ENCODE measurements at places on chromosomes 2 and 18.

- DNase-seq: no peak
Measured at GRCh38 chr18:3457261-3457724, 7.3 kb downstream of the TGIF1 start.

- no peak for DNase-seq
Measured at GRCh38 chr18:572091-572830, 7.9 kb upstream of the CETN1 start.

- no peak for DNase-seq
Measured at GRCh38 chr2:43329637-43330036, 103.2 kb upstream of the ZFP36L2 start.

- no peak for DNase-seq
Measured at GRCh38 chr18:57982372-57983021, 61.5 kb upstream of the NEDD4L start.

DNA sequence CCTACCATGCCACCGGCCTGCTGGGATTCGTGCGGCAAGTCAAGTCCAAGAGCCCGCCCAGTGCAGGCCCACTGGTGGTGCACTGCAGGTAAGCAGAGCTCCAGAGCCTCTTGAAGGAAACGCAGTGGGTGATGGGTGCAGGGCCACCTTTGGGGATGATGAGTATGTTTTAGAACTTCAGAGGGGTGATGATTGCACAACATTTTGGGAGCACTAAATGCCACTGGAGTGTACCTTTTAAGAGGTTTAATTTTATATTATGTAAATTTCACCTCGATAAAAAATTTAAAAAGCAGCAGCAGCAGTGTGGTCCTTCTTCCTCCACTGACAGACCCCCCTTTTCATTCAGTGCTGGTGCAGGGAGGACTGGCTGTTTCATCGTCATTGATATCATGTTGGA, 233.1 kb upstream of the RAB12 start:
- DNase-seq: no peak

DNA sequence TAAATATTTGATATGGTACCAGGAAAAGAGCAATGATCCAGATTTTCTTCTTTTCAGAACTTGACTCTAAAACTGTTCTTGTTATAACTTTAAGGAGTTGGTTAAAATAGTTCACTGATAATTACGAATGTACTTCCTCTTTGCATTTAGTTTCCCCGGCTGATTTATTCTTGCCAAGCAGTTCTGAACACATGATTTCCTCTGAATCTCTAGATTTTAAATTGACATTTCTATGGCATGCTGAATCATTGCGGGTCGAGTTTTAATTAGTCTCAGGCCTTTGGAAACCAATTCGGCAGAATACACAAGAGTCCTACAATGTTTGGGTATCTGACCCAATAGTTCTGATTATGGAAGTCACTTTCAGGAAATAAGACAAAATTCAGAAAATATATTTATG, 37.3 kb upstream of the DNAH7 start:
- DNase-seq: no peak

DNA sequence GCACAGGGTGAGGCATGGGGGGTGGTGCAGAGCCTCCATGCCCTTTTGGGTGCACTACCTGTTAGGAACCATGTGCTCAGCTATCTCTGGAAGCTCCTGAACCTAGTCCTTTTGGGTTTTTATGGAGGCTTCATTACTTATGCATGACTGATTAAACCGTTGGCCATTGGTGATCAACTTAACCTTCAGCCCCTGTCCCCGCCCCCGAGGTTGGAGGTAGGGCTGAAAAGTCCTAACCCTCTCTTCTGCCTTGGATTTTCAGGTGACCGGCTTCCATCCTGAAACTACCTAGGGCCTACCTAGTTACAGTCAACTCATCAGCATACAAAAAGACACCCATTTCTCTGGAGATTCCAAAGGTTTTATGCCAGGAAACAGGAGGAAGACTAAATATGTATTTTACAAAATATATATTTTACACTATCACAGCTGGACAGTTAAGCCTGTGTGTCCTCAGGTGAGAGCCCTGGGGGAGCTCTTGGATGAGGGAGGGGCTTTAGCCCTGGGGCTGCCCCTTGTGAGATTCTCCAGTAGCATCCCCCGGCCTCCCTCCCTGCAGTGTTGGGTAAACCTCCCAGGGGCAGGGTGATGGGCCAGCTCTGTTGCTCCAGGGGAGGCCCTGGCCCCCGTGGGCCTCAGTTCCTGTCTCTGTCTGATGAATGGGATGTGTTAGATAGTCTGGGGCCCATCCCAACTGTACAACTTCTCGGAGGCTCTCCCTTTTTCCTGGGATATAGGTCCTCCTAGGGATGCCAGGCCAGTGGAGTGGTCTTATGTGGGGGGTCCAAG, 24.1 kb downstream of the GLI2 start:
- DNase-seq: no peak

DNA sequence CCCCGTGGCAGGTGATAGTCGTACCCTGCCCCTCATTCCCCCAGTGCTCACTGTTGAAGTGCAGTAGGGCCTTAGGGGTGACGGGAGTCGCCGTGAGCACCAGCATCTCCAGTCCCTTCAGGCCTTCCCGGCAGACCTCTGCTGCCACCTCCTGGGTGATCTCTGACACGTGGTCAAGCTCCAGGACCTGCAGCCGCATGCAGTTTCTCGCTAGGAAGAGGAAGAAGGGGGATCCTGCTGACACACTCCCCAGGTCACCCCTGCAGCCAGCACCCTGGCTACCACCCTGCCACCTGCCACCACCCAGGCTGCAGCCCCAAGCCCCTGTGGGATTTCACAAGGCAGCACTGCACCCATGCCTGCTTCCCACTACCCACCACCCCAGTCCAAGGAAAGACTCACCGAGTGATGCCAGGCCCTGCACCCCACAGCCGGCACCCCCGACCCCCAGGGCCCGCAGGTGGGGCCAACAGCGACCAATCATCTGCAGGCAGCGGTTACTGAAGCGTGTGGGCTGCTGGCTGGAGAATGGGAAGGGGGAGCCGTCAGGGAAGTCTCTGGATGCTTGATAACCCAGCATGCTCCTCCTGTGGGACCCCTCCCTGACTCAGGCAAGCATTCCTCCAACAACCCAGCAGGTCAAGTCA, 23.8 kb downstream of the FBXO41 start:
- DNase-seq: peak; percentile 12

DNA sequence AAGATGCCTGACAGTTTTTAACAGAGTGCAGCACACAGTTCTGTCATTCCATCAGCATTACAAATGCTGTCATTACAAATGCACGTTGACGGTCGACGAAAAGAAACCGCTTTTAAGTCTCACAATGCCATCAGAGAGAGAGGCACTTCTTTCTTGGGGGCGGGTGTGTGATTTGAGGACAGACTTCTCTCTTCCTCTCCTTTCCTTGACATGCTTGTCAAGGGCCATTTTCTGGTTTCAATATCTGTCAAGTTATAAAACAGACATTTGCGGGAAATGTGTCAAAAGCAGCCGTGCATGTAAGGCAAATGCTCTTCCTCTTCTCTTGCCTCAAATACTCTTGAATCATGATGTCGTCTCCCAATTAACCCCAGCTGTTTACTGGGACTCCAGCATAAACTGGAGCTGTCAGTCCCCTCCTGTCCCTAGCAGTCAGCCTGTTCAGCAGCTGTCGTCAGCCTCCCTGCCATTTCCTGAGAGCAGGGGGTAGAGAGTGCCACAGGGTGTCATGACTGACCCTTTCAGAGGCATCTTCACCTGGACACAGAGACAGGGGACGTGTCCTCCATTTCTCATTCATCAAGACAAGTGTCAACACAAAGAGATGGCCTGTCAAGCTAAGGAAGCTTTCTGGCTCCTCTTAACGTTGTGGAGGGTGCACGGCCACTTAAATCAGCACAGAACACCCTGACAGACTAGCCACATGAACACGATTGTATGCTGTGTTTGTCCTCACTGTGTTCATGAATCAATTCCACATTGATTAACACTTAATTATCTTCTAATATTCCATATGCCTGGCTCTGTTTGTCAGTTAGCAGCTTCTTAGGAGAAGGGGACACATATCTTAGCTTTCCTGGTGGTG, 305.4 kb upstream of the RAB6C start:
- DNase-seq: no peak

DNA sequence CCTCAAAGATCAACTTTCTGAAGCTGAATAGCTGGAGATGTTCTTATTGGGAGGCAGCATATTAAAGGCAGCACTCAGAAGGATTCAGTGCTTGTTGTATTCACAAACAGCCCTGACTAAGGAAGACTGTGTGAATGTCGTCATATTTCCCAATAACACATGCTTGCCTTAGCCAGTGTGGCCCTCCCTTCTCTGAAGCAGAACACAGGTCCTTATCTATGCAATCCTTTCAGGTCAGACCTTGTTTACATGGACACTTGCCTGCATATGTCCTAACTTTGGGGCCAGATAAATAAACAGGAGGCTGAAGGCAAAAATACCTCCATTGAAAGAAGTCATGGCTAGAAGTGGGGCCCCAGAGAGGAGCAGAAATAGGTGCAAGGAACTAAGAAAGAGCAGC, 97.2 kb downstream of the SLC4A3 start:
- DNase-seq: no peak

- DNase-seq: no peak
Measured at GRCh38 chr2:98140210-98140609, 53.2 kb downstream of the VWA3B start.

GRCh38 chr2:188046437-188046836, 245.2 kb upstream of the GULP1 start:
- DNase-seq: no peak

DNA sequence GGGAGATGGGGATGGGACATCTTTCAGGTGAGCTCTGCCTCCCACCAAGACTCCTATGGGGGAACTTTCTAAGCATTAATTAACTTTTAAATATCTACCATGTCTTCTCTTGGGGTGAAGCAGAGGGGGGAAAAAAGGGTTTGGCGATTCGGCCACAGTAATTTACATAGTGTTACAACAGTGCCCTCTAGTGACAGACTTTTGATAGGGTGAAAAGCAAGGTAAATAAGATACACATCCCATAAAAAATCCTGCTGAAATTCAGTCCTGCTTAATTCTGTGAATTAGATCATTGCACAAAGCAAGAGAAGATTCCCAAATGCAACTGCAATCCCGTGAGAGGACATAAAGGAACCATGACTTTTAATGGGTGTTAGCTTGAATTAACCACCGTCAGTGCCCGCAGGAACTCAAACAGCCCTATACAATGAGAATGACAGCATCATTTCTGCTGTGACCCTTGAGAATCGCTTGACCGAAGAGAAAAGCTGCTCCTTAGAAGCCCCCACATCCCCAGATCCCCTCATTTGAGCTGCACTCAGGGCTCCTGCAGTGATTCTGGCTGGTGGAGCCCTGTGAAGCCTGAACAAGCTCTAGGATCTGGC, 32.8 kb downstream of the FAM124B start:
- DNase-seq: peak; percentile 28

GRCh38 chr18:40371673-40372072, 1583.4 kb upstream of the PIK3C3 start:
- peak; percentile 21 for DNase-seq

DNA sequence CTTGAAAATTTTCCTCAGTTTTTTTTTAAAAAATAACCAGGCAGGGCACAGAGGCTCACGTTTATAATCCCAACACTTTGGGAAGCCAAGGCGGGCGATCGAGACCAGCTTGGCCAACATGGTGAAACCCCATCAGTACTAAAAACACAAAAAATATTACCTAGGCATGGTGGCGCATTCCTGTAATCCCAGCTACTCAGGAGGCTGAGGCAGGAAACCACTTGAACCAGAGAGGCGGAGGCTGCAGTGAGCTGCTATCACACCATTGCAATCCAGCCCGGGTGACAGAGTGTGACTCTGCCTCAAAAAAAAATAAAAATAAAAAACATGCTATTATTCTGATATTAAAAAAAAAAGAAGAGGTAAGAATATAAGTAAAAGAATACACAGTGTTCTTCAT, 191.0 kb downstream of the ZEB2 start:
- DNase-seq: no peak

- peak; percentile 28 for DNase-seq
Measured at GRCh38 chr2:218781691-218782527, at the start of gene CYP27A1. CYP27A1 (plus strand) TSS chr2:218782147; CDS start chr2:218782183, 36 bp downstream.

DNA sequence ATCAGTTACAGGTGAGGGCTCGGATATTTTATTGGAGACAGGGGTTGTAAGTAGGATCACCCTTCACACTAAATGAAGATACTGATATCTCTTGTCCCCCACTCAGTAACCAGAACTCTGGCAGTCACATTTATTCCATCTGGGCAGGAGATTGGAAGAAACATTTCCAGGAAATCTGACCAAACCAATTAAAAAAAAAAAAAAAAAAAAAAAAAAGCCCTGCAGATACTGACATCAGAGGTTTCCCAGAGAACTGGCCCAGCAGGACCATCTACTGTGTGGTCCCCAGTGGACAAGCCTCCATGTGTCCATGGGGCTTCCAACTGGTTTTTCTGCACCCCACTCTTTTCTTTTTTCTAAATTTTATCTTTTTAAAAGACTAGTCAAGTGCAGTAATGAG, 41.3 kb downstream of the SH2D6 start:
- no peak for DNase-seq

DNA sequence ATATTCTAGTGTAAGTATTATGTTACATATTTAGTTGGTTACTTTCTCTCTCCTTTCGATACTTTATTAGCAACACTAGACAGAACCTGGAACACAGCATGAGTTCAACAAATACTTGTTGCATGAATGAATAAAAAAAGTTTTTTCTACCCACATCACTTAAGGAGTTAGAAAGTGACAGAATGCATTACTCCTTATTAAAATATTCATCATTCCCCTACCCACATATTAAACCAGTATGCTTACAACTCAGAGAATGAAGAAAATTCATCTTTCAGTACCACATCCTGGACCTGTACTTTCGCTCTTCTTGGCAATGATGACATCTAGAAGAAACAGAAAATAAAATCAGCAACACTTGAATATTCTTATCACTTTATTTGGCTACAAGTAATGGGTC, 6.0 kb downstream of the SRBD1 start:
- DNase-seq: no peak

DNA sequence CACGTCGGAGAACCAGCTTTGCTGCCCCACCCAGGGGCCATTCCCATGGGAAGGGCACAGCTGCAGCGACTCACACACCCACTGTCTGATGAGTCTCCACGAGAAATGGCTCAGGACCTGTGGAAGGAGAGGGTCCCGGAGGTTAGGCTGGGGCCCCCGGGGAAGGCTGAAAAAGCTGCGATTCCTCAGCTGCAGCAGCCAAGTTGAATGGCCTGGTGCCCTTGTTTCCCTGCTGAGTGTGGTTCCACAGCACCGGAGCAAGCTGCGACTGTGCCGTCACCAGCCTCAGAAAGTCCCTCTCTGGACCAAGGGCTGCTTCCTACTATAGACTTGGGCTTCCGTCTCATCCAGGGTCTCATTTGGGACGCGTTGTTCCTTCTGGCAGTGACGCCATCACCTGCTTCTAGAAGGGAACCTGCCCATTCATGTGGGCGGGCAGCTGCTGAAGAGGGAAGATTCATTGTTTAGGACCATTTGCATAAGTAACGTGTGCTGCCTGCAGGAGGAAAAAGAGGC, 180.2 kb downstream of the INHBB start:
- peak; percentile 62 for DNase-seq

DNA sequence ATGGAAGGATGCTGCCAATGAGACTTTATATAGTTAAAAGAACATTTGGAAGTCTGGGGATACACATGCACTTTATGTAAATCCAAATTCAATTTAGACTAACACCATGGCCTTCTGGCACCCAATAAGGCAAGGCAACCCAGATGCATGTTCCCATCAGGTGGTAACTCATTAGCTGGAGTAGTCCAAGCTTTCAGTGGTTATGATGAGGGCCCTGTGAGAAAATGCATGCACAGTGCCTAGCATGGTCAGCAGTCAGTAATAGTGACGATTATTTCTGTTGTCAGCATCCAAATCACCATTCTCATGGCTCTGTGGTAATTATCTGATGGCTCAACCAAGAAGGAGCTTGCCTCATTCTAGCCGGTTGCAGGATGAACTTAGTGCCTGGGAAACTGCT, 70.3 kb upstream of the CTLA4 start:
- DNase-seq: no peak

All from dermis microvascular lymphatic vessel endothelial cell (primary cell).